ENCODE measurements at places on chromosomes 1 and 21.

- no peak for DNase-seq
Measured at GRCh38 chr1:175179837-175180590, 12.6 kb downstream of the KIAA0040 start.

DNA sequence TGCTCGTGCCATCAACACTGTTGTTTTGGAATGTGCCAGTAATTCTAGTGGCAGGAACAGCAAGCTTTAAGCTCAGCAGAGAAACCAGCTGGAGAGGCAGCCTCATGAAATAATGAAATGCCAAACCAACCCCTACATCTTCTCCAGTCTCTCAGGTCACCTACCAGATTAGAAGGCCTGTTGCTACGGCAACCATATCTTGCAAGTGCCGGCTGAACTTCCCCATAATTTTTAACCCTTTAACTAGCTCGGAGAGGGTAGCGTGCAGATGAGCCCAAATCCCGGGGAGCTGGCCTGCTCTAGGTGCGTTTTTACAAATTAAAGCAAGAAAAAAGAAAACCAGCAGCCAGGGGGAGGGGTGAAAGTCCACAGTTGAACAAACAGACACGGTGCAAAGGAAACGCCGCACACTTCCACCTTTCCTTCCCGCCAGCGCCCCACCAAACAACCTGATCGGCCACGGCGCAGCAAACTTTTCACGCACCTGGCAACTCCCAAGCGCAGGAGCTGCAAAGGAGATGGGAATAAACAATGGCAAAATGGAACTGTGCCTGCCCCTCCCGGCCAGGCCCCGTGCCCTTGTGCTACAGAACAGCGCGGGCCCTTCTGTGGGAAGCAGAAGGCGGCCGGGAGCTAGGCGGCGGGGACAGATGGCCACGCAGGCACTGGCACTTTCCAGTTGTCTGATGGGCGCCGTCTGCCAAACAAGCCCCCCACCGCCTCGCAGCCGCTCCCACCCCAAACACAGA, 50.1 kb downstream of the SSBP3 start:
- DNase-seq: no peak

DNA sequence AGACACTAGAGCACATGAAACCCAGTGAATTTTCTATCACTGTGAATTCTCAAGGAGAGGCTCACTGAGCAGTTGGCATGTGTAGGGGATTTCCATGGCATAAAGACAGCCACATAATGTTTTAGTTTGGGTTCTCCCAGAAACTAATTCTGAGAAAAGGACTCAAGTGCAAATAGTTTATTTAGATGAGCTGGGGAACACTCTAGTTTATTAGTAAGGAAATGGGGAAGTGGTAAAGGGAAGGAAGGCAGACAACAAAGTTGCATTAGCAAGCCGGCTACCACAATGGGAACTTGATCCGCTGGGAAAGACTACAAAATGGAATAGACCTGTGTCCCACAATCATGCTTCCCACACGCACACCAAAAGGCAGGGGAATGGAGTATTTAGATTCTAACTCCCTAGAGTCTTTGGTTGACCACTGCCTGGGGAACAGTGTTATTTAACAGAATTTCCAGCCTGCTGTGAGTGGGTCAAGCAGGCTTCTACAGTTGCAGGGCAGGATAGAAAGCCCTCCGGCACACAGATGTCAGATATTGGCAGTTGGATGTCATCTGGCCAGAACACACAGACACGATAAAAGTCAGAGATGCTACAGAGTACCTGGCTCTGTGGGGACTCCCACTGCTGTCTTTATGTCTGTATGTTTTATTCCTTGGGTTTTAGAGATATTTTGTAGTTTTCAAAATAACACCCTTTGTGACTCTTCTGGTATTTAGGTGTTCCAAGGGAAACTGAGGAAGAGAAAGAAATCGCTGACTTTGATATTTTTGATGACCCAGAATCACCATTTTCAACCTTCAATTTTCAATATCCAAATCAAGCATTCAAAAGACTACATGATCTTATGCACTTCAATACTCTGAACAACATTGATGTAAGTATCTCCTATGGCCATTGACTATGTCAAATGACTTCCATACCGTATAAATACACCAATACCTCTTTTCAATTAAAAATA, 150.1 kb downstream of the PLA2G4A start:
- no peak for DNase-seq

- DNase-seq: no peak
Measured at GRCh38 chr1:169250022-169250421, 117.6 kb downstream of the NME7 start.

- DNase-seq: no peak
Measured at GRCh38 chr1:61533546-61533945, 191.4 kb downstream of the TM2D1 start.

- no peak for DNase-seq
Measured at GRCh38 chr1:40351124-40351523, 22.4 kb upstream of the SMAP2 start.

DNA sequence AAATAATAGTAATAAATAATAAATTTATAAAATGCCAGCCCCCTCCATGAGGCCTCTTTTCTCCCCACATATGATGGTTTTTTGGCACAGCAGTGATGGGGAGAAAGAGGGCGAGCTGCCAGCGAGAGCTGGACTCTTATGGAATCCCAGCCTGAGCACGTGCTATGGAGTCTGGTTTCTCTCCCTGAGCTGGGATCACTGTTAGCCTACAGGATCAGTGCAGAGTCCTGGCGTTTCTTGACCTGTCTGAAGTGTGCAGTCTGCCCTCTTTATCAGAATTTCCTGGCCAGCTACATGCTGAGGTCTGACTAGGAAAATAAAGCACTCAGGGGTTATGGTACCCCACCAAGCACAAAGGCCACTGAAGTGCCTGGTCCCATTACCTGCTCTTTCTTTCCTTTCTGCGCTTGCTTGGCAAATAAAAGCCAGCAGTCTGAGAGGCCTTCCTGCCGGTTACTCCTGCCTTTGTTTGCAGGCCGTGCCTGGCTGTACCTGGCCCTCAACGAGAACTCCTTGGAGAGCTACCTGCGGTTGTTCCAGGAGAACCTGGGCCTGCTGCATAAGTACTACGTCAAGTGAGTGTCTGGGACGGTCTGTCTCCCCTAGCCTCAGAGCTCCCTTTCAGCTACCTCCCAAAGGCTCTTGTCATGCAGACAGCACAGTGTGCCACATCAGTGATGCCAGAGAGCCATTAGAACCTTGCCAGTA, 18.5 kb upstream of the SLC25A34 start:
- no peak for DNase-seq

DNA sequence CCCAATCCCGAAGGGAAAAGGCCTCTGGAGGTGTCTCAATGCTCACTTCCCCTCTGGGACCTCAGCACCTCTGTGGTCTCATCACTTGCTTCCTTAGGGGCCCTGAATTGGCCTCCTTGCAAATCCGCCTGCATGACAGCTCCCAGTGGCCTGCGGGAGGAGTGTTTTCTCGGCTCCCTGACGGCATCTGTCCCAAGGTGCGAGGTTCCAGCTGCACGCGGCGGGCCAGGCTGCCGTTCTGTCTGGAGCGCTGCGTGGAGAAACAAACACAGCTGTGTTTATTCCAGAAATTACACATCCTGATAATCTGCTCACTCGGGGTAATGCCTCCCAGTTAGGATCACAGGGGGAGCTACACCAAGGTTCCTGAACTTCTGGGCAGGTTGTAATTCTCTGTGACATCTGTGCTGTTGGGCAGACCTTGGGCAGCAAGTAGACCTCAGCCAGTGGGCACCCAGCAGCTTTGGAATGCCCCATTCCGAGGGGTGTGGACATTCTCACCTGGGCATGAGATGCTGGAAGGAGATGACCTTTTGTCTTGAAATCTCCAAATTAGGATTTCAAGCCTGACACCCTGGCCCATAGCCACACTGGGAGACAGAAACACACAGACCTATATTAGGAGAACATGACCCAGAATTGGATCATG, 18.2 kb downstream of the EPHB2 start:
- DNase-seq: no peak

GRCh38 chr1:221911714-221912113, 169.8 kb upstream of the DUSP10 start:
- DNase-seq: no peak

GRCh38 chr1:22340066-22340465, 111.6 kb upstream of the ZBTB40 start:
- DNase-seq: no peak

DNA sequence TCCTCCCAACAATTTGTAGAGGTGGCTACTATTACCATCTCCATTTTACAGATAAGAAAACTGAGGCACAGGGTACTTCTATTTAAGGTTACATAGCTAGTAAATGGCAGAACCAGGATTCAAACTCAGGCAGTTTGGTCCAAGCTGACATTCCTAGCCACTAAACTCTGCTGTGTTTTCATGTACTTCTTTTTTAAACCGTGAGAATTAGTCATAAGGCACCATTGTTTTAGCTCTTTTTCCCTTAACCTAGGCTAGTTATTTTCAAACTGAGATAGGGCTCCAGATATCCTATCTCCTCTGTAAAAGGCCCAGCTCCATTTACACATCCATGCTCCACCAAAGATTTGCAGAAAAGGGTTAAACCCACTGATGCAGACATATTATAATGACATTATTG, 92.9 kb downstream of the PTPN14 start:
- DNase-seq: no peak

- DNase-seq: no peak
Measured at GRCh38 chr1:41357451-41358101, 3.7 kb upstream of the FOXO6 start.

DNA sequence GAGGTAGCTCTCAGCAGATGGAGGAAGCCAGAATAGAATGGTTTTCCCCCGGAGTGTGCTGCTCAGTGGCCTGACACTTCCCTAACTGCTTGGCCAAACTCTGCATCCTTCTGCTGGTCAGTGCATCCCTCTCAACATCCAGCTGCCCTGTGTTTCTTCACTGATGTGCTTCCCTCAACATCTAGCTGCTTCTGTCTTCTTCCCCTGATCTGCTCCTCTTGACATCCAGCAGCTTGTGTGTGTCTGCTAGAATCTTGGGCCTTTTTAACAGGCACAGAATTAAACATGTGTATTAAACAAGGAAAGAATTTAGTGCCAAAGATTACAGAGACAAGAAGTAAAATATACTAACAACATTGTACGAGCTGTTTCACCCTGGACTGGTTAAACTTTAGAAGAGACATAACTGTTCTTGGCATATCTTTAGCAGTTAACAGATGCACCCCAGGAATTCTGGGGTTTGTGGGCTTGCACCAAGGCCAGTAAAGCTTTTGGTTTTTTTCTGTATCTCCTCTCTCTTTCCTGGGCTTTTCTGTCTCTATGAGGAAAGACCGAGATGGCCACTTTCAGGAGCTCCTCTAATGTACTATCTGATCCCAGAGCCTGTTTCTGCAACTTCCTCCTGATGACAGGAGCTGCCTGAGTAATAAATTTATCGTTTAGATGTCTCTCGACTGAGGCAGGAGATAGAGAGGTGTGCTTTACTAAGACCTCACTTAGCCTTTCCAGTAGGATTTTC, 34.8 kb upstream of the HSD3B1 start:
- no peak for DNase-seq

GRCh38 chr1:38173157-38173831, 126.7 kb upstream of the POU3F1 start:
- no peak for DNase-seq

DNA sequence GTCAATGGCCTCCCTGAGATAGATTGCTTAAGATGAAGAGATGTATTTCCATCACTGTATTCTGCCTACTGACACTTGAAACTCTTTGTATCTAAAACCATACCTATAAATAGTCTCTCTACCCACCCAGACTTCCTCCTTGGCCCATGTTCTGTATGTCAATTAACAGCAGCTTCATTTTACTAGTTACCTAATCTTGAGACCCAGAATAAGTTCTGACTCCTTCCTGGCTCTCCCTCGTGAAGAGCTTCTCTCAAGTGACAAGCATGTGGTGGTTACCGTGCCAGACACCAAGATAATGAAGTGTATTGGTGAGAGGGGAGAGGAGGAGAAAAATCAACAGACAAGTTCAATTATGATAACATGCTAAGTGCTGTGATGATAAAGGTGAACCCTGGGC, 128.8 kb upstream of the RAVER2 start:
- DNase-seq: no peak

DNA sequence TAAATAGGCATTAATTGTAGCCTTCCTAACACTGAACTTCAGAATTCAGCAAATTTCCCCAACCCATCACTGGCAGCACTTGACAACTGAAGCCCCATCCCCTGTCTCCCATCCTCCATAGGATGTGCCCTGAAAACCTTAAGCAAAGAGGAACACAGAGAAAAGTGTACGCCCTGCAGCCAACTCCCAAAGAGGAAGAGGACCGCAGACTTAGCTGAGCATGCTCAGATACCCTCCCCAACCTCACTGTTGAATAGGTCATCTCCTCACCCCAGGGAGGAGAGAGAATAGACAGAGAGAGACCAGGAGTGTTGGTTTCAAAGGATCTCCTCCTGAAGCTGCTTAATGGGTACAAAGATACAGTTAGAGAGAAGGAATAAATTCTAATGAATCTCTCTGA, 50.5 kb downstream of the CD2 start:
- no peak for DNase-seq

DNA sequence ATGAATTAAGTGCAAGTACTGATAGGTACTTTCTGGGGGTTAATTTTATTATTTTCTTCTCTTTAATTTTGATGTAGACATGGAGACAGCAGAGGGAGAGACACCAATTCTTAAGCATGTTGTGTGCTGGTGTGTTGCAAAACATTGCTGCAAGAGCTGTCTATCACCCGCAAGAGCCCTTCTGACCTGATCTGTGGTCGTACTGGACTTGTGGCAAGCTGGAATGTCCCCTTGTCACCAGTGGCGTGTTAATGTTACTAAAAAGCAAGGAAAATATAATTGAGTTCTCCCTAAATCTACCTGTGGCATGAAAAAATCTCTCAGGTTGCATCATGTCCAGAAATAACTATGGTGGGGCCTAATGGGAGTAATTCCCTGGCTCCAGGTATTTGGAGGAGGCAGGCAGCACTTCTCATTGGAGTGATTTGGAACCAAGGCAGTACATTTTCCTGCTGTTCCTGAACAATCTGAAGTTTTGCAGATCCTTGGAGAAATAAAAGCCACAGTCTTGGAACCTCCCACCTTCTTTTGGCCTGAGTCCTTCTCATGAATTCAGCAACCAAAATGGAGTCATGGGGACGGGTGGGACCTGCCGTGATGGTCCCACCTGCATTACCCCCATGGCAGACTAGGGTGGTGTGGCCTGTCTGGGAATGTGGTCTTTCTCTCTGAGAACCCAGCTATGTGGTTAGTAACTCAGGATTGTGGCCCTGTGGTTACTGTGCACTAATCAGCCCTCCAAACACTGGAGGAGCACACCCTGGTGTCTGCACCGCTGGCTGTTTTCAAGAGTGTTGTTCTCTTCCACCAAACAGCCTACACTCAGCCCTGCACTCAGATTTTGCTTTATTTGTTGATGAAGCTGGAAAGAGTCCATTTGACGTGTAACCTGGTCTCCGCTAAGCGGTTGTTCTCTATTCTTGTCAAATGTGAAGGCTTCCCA, 57.4 kb downstream of the GALNT2 start:
- DNase-seq: no peak

DNA sequence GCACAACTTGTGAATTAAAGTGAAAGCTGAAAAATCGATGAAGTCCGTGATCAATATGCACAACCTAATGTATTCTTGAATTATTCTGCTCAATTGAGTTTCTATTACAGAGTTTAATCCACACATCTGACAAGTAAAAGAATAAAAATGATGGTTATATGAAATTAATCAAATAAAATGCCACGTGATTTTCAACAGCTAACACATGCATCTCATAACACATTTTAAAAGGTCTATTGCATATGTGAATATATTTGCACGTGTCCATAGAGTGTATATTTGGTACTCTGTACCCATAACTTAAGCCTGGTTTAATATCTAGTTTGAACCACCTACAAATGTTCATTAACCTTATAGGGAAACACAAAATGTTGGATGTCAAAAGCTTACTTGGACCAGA, 266.2 kb downstream of the NTNG1 start:
- DNase-seq: no peak

- DNase-seq: no peak
Measured at GRCh38 chr1:80917225-80917624, 883.5 kb upstream of the ADGRL2 start.
